ENCODE measurements at places on chromosomes 5 and 9. TPM values are rescaled to one million over a fixed set of nuclear protein-coding genes. Genes with fewer than 3 reads are reported as not detected.
A peak's percentile ranks its signal among the peaks of the same experiment; 100 is the strongest.

The PLCXD3 gene
- polyA plus RNA-seq = 0.13 TPM

The WNK2 gene
- polyA plus RNA-seq = not detected

The CD14 gene
- polyA plus RNA-seq = 2.1 TPM

The SARDH gene
- 0.30 TPM for polyA plus RNA-seq

The TRAF2 gene
- 14.3 TPM for polyA plus RNA-seq

The SVEP1 gene
- 13.6 TPM for polyA plus RNA-seq

- DNase-seq = no peak
These were observed 176.8 kb downstream of the ISOC1 start for GRCh38 chr5:129271308-129271707.

- no peak for DNase-seq
These were observed 7.4 kb upstream of the CARD19 start for GRCh38 chr9:93088656-93089015.

GRCh38 chr9:68560071-68560844, 19.6 kb upstream of the TMEM252 start:
- peak; percentile 8 for DNase-seq

GRCh38 chr5:176596689-176597416, 13.1 kb downstream of the GPRIN1 start:
- peak; percentile 51 for DNase-seq

DNA sequence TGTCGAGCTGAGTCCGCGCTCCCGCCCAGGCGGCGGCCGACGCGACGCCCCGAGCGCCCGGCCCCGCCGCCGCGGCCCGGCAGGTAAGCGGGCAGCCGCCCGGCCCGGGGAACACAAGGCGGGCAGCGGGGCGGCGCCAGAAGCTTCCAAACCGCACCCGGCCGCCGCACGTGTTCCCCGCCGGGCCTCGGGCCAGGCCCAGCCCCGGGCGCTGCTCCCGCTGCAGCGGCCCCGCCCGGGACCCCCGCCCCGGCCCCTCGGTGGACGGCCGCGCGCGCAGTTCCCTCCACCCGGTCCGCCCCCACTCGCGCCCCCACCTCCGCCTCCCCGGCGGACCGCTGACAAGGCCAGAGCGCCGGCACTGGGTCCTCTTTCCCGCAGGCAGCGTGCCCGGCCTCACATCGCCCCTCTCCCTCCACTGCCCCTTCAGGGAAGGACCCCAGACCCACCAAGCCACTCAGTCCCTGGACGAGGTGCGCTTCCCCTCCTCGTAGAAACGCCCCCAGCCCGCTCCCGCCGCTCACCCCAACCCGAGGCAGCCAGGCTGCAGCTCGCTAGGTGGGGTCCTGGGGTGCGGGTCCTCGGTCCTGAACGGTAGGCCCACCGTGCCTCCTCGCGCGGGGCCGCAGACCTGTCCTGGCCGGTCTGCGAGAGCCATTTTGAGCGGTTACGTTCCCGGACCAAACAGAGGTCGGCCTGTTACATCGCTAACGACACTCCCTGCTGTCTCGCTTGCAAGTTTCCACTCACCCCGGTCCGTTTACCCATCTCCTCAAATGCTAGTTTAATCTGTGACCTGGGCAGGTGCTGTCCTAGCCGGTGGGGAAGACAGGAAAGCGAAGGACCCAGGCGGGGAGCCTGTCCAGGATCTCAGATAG, 475 bp downstream of the WDR5 start:
- peak; percentile 66 for DNase-seq

DNA sequence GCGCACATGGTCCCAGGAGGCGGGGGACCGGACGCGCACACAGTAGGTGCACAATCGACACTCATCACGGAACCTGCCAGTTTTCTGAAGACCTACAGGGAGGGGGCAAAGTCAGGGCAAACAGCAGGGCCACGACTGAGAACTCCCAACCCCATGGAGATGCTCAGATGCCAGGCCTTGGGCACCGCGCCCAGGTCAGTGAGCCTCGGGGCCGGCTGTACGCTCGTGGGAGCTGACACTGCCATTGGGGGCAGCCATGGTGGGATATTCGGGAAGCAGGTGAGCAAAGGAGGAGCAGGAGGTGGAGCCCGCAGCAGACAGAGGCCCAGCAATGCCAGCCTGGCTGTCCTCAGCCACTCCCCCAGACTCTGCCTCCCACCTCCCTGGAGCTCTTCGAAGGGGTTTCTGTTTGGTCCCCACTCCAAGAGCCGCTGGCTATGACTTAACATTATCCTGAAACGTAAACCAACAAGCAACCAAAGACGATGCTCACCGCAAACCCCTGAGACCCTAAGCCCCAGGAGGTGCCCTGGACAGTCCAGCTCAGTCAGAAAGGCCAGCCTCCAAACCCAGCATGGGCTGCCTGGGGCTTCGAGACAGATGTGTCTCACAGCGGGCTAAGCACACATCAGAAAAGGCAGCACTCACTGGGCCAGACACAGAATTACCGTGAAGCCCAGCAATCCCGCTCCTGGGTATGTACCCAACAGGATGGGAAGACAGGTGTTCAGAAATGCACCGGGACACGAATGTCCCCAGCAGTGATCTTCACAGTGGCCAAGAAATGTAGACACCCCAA, 78.4 kb downstream of the VAV2 start:
- no peak for DNase-seq

- no peak for DNase-seq
These were observed 271.1 kb upstream of the IRX1 start for GRCh38 chr5:3324421-3325101.

GRCh38 chr9:734831-735511, 106.5 kb upstream of the DMRT1 start:
- DNase-seq = peak; percentile 93

- peak; percentile 86 for DNase-seq
These were observed 470.6 kb downstream of the CCDC171 start for GRCh38 chr9:16023446-16023845.

DNA sequence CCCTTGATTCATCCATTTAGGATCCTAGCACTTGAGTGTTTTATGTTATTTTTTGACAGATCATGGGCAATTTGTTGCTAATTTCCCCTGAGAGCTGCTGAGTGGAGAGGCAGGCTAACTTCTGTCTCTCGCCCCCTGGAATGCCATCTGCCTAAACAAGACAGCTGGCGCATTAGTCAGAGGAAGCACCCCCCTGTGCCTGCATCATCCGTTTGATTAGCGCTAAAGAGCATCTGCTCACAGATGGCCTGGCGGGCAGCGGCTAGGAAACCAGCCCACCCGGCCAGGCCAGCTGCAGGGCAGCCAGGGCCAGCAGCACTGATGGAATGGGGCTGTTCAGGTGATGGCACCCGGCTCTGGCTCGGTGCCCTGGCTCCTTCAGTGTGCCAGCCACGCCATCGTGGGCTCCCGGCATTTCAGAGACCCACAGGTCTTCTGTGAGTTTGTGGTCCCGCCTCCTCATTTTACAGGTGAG, 22.9 kb upstream of the ASS1 start:
- DNase-seq = peak; percentile 77

DNA sequence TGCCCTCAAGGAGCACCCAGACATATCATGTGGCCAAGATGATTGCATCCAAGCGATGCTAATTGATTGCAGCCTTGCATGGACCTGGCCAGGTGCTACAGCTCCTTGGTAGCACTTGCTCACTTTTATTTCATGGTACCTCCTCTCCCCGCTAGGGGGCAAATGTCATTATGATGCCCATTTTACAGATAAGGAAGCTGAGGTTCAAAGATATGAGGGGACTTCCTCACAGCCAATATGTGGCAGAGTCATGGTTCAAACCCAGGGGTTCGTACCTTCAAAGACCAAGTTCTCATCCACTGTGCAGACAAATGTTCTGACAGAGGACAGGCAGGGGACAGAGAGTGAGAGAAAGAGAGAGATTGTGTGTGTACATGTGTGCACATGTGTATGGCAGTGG, 21.9 kb upstream of the KCNMB1 start:
- no peak for DNase-seq

DNA sequence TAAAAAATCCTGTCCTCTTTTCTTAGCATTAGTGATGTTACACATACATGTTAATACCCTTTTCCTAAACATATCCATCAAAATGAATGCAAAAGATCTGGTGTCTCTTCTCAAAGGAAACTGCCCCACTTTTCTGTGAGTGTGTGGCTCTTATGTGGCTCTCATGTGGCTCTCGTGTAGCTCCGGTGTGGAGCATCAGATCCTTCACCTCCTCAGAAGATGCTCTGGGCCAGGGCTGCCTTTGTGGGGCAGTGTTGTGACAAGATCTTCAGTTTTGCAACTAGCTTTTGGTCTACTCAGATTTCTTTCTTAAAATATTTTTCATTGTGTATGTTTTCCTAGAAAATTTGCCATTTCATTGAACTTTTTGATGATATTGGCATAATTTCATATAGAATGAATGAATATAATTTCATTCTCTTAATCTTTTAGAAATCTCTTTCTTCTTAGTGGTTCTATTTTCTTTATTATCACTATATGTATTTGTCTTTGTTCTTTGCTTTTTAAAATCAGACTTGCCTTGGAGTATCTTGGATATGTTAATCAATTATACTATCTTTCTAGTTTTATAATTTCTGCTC, 19.4 kb downstream of the GARNL3 start:
- DNase-seq = peak; percentile 62

GRCh38 chr9:124342402-124342775, 72.9 kb downstream of the PSMB7 start:
- no peak for DNase-seq

DNA sequence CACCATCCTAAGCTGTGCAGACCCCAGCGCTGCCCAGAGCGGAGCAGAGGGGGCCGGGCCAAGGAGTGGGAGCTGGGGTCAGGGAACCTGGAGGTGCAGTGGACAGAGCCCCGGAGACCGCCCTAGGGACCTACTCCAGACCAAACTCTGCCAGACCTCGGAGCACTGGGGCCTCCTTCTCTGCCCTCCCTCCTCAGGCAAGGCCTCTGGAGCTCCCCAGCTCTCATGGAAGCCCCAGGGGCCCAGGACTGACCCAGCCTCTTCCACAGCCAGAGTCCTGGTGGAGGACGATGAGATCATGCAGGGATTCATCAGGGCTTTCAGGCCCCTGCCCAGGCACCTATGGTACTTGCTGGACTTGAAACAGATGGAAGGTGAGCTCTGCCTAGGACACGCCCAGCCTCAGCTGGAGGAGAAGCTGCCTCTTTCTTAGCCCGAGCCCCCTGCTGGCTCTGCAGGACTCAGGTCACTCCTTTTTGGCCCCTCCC, 3.6 kb downstream of the PAEP start:
- DNase-seq = no peak

GRCh38 chr5:131067636-131068035, 97.4 kb downstream of the HINT1 start:
- no peak for DNase-seq

DNA sequence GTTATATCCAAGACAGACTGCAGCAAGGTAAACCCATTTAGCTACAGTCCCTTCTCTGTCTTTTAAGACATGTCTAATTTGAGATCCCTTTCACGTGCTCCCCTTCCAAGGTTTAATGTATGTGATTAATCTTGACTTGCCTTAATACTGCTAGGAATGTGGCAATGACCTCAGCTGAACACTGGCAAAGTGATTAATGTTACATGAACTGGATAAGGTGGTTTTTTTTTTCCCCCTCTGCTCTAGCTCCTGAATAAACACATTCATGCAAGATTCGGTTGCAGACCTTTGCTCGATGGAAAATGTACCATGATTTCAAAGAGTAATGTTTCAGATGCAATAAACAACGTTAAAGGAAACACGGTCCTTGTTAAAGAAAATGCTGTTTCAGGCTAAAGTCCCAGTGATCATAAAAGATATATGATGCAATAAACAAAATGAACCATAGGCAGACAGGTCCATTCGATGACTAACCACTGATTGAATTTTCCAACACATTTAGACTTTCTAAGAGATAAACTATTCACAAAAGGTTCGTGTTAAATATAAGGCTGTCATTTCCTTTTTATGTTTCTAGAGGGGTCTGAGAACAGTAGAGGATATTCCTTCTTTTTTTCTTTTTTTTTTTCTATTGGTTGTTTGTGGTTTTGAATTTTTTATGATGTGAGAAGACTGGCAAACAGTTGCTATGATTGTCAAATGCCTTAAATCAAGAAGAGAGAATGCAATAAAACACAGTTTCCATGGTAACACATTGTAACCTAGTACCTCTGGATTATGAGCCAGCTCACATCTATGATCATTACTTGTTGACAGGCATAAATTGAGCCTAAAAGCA, 44.7 kb upstream of the ZNF608 start:
- DNase-seq = peak; percentile 17

DNA sequence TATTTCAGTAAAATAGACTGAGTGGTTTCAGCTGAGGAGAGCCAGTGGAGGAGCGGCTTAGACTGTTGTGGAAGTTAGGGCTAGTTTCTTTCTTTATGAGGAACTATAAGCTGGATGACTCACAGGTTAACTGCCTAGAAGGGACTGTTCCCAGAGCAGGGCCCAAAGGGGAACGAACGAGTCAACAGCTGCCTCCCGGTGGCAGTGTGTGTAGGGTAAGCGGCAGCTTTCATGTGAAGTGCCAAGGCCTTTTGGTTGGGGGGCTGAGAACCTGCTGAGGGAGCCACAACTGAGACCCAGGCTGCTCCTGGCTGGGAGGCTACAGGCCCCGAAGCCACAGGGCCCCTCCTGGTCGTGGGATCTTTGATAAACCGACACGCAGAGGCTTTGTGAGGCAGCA, 7.0 kb downstream of the SQSTM1 start:
- peak; percentile 77 for DNase-seq
